Cortex of kidney (tissue), 1 donor: ENCODE measurements at places on chromosomes 7 and 10.

DNA sequence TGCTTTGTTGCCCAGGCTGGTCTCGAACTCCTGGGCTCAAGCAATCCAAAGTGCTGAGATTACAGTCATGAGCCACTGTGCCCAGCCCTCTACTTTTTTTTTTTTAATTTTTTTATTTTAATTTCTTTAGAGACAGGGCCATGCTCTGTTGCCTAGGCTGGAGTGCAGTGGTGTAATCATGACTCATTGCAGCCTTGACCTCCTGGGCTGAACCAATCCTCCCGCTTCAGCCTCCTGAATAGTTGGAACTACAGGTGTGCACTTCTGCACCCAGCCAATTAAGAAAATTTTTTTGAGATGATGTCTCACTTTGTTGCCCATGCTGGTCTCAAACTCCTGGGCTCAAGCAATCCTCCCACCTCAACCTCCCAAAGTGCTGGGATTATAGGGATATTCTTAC, 528.6 kb downstream of the GATA3 start:
- no peak for DNase-seq

DNA sequence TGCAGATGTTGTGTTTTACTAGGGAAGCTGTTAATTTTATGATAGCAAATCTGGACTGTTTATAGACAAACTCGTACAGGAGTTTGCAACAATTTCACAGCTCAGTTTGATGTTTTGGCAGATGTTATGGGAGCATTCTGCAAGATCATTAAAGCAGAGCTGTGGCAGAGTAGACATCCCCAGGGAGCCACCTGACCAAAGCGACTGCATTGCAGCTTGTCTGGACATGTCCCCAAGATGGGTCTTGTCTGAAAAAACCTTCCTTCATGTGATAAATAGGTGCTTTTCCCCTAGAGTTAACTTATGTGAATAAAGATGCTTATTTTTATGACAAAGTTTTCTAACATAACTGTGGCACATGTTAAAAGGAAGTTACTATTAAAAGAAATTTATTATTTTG, 91.2 kb upstream of the GPR141 start:
- no peak for DNase-seq

- no peak for DNase-seq
These were observed 119.4 kb downstream of the ST7 start for GRCh38 chr7:117072620-117073118.

DNA sequence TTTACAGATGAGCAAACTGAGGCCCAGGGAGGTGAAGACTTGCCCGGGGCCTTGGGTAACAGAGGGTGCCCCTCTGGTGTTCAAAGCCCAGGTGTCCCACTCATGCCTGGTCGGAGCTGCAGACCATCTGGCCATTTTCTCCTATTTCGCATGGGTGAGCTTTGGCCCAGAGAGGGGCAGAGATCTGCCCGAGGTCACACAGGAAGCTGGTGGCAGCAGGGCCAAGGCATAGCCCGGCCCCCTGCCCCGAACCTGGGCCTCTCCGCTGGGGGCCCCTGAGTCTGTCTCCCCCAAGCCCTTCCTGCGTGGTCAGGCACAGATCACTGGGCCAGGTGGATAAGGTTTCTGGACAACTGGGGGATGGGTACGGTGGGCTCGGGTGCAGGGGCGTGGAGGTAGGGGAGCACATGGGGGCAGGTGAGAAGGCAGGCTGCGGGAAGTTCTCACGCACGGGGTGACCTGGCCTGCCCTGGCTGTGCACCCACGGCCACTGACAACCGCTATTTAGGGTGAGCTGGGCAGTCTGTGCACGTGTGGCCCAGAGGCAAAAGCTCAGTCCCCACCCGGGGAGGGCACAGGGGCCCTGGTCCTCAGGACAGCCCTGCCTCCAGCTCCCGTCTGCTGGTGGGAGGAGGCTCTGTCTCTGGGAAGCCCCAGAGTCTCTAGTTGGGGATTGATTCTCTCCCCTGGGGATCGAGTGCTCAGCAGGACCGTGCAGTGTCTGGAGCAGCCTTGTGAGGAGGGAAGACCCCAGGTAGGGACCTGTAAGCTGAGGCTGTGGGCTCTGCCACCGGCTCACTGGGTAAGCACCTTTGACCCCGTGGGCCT, 68.6 kb downstream of the UNCX start:
- no peak for DNase-seq

- DNase-seq = no peak
These were observed 89.8 kb downstream of the PCLO start for GRCh38 chr7:83072576-83073517.

GRCh38 chr7:117124591-117125220, 171.4 kb downstream of the ST7 start:
- no peak for DNase-seq

DNA sequence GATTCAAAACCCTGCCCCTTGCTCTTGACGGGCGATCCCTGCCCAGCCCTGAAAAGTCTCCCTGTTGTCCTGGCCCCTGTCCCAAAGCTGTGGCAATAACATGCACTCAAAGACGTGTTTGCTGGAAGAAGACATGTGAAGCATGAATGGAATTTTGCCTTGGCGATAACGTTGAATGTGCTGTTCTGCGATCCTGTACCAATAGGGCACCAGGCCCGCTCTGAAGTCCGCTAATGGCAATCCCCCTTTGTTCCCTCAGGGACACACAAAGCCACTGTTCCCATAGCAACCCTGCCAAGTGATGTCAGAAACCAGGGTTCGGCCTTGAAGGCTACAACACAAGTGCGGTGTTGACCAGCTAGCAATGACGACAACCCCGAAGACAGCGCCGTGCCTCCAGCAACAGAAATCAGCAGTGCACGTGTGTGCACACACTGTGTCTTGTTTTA, 284.6 kb downstream of the KLF6 start:
- no peak for DNase-seq

- DNase-seq = no peak
These were observed 743 bp downstream of the RBM17 start for GRCh38 chr10:6089334-6090219.

GRCh38 chr10:107971411-107971810, 806.9 kb upstream of the SORCS1 start:
- no peak for DNase-seq

GRCh38 chr10:98366062-98366530, 48.9 kb downstream of the PYROXD2 start:
- no peak for DNase-seq

DNA sequence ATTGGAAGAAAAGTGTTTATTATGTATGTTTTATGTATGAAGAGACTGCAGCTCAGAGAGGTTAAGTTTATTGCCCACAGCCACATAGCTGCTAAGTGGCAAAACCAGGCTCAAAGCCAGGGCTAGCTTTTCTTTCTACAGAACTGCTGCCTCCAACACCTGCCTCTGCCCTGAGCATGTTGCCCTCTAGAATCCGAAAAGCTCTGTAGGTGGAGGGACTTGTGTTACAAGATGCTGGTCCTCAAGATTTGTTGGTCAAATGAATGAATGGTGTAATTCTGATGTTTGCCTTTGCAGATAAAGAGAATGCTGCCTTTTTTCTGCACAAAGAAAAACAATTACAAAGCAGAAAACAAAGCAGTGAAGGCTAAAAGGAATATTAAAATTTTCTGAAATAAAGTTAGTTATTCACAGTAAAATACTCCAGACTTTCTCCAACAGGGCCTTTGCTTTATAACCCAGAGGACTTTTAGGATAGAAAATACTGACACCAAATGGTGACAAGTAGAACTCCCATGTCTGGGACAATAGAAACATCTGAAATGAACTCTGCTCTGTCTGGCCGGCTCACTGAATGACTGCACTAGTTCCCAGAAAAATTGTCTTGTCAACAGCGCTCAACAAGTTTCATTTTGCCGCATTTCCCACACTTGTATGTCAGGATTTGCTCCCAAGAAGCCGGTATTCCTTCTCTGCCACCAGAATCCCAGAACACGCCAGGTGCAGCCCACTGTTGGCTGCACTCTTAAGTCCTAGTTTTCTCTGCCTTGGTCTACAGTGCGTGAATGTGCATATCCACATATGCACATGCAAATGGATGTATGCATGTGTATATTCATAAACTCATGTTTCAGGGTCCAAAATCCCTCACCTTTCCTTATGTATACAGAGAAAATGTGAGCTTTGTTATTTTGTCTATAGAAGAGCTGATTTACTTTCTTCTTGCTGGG, 11.0 kb upstream of the DNTT start:
- DNase-seq = no peak

DNA sequence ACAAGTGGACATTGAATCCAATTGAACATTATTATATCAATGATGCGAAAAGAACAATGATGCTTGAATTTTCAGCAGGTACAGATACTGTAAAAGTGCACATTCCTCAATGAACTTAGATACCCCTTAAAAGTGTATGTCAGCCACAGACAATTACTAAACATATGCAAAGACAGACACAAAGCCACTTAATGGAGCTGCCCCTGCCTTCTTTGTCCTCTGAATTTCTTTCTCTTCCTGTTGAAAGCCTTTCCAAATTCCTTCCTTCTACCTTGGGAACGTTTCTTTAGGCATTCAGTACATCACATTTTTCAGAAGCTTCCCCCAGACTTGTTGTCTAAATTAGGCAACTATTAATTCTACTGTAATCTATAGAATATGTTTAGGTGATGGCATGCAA, 706.8 kb upstream of the MBL2 start:
- DNase-seq = no peak

GRCh38 chr7:14673202-14673601, 229.3 kb downstream of the DGKB start:
- DNase-seq = no peak

- no peak for DNase-seq
These were observed 23.8 kb upstream of the GSDME start for GRCh38 chr7:24781106-24781505.

DNA sequence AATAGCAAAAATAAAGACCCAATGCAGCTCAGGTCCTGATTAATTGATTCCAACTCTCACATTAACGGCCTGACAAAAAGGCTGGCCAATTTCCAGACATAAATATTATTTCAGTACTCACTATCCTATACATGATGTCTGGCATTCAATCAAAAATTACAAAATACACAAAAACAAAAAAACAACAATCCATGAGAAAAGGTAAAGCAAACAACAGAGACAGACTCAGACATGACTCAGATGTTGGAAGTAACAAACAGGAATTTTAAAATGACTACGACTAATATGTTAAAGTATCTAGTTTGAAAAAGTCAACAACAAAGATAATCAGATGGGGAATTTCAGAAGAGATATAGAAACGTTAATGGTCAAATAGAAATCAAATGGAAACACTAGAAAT, 152.8 kb downstream of the AMPH start:
- DNase-seq = no peak

- no peak for DNase-seq
These were observed 9.4 kb upstream of the COL13A1 start for GRCh38 chr10:69792341-69792740.

DNA sequence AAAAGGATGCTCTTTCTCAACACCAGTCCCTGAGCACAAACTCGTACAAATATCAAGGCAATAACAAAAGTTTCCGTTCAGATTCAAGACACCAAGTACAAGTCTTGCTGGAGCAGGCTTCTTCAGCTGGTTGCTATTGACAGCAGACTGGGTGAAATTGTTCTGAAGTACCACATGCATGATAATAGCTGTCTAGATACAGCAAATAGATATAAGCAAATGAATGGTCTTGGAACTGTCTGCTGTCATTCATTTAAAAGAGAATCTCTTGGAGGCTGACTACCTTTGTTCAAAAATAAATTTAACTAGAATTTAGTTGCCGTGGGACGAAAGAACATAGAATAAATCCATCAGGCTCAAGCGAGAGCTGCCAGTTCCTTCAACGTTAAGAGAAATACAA, 35.5 kb downstream of the SORCS1 start:
- no peak for DNase-seq

DNA sequence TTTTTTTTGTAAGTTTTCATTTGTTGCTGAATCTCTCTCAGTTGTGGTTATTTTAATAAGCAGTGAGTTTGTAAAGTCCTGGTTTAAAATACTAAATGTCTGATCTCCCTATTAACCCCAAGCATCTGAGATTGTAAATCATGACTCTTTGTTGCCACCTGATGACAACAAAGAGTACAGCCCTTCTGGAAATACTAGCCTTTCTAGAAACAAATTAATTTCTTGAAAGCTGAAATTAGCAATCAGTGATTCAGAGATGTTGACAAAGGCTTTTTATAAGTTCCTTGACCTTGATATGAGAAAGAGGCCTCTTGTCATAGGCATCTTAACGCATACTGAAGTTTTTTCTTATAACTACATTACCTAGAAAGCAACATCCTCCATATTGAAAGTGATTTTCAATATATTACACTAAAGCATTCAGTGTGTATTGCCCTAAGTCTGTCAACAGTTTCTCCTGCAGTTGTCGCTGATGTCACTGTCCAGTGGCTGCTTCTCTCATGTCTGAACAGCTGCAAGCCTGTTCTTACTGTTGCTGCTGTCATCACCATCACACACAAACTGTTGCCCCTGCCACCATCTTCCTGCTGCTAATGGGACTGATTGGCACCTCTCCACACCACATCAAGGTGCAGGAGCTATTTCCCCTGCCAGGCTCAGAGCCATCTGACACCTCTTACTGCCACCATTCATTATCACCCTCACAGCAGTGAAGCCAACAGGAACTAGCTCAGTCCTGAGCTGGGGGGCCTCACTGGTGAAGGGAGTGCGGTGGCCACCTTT, 95.1 kb upstream of the LRGUK start:
- DNase-seq = no peak

GRCh38 chr7:112182749-112183148, 23.4 kb downstream of the DOCK4 start:
- no peak for DNase-seq

- DNase-seq = no peak
These were observed 8.1 kb downstream of the TOMM7 start for GRCh38 chr7:22814261-22815208.

DNA sequence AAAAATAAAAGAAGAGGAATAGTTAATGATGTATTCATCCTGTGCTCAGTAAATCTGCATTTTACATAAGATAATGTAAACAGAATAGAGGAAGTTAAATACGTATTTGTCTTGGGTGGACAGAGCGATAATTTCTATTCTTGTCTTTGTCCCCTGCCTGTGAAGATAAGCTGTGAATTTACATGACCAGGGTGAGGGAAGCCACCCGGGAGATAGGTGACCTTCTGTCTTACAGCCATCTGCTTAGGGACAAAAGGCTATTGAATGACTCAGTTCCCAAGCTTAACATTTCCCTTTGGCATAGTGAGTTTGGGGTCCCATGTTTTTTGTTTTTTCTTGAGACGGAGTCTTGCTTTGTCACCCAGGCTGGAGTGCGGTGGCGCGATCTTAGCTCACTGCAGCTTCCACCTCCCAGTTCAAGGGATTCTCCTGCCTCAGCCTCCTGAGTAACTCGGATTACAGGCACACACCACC, 88.7 kb upstream of the KCTD7 start:
- DNase-seq = no peak

- no peak for DNase-seq
These were observed 210.1 kb downstream of the CACNB2 start for GRCh38 chr10:18350340-18350739.

- no peak for DNase-seq
These were observed 239.1 kb upstream of the AUTS2 start for GRCh38 chr7:69359003-69359700.

DNA sequence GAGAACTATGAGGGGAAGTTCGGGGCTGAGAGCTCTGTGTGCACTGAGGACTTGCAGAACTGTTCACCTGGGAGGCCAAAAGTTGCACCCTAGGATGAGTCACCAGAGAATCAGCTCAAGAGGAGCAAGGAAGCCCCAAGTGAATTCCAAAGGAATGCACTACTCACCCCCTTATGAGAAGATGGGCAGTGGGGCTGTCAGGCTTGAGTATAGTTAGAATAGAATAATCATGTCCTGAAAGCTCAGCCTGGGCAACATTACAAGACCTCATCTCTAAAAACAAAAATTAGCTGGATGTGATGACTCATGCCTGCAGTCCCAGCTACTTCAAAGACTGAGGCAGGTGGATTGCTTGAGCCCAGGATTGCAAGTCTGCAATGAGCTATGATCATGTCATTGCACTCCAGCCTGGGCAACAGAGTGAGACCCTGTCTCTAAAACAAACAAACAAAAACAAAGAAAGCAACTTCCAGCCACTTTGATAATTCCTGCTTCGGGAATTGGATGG, 30.0 kb downstream of the MAP3K8 start:
- DNase-seq = no peak
